Naive B cell (primary cell): ENCODE measurements at places on chromosomes 16 and 17. TPM values are rescaled to one million over a fixed set of nuclear protein-coding genes. Genes with fewer than 3 reads are reported as not detected.

DNA sequence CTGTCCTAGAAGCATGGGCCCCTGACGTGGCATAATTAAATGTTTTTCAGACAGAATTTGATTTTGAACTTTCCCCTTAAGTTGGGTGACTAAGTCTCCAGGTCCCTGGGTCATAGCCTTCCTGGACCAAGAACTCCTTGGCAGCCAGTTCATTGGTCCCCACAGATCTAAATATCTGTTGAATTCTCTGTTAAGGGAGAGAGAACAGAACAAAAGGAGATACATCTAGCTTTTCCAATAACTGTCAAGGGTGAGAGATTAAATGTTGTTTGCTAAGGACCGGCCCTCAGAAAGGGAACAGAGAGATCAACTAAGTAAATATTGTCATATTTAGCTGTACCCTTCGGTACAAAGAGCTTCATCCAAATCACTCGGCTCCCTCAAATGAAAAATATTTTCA is 78.2 kb upstream of the NOL11 start:
- H3K27ac ChIP-seq, result no peak overlapping the region
- H3K36me3 ChIP-seq, result peaks cover 9% of the 10 kb centered on the region
- no peak for DNase-seq
- H3K27me3 ChIP-seq, result no peaks in the 10 kb centered on the region
- H3K4me3 ChIP-seq, result no peak overlapping the region
- no peaks in the 10 kb centered on the region for H3K4me1 ChIP-seq

- peak; percentile 41 for DNase-seq
- H3K27ac ChIP-seq, result peak overlapping the region; percentile 75
- peak overlapping the region; percentile 95 for H3K4me3 ChIP-seq
Measured at GRCh38 chr17:64262198-64262999, 661 bp downstream of the TEX2 start.

DNA sequence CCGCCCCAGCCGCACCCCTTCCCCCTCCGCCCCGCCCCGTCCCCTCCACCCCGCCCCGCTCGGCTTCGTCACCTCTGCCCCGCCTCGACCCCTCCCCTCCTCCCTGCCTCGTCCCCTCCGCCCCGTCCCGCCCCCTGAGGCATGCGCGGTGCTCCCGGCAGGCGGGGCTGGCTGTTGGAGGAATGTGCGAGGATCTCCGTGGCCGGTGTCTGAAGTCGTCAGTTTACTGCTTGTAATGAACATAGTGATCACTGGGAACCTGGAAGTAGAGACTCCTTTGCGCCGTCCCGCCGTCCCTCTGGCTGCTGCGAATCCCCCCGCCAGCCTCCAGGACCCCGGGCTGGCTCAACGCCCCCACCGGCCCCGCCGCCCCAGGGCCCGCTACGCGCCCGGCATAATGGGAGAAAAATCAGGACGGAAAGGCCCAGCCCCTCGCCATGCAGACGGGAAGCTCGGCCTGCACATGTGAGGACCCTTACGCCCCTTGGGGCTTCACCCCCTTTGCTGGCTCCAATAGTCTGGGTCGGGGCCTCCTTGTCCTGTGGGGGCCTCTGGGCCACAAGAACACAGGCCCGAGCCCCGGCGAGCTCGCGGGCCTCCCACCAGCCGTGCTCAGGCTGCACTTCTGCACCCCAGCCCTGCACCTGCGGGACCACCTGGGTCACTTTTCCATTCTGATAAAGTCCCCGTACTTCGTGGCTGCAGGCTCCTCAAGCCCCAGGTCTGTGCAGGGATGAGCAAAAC is 743.1 kb downstream of the KCNJ18 start:
- no peak for DNase-seq
- H3K4me1 ChIP-seq, result no peaks in the 10 kb centered on the region
- no peak overlapping the region for H3K4me3 ChIP-seq
- no peak overlapping the region for H3K27ac ChIP-seq
- H3K27me3 ChIP-seq, result no peaks in the 10 kb centered on the region

GRCh38 chr16:30340621-30341020 is 14.5 kb downstream of the CD2BP2 start:
- H3K4me1 ChIP-seq, result peaks cover 28% of the 10 kb centered on the region
- H3K27me3 ChIP-seq, result no peaks in the 10 kb centered on the region
- DNase-seq, result no peak
- no peak overlapping the region for H3K4me3 ChIP-seq
- H3K36me3 ChIP-seq, result no peaks in the 10 kb centered on the region
- no peak overlapping the region for H3K27ac ChIP-seq

DNA sequence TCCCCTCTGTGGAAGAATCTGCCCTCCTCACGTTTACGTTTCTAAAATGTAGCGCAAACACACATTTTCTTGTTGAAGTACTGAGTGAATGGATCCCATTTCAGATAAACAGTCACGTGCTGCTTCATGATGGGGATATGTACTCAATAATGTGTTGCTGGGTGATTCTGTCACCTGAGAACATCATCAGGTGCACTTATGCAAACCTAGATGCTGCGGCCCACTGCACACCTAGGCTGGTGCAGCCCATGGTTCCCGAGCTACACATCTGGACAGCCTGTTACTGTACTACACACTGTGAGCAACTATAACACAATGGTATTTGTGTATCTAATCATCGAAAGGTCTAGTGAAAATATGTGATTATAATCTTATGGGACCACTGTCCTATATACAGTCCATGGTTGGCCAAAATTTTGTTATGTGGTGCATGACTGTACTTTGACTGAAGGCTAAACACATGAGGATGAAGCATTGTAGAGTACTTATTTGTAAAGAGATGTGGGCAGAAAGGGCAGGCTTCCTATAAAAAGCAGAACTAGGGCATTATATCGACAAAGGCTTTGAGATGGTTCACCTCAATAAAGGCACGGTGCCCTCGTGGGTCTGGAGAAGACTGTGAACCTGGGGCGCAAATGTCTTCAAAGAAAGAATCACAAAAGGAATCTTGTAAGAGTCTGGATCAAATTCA is 26.3 kb downstream of the MARF1 start:
- H3K27me3 ChIP-seq, result no peaks in the 10 kb centered on the region
- H3K4me1 ChIP-seq, result peaks cover 4% of the 10 kb centered on the region
- no peak overlapping the region for H3K4me3 ChIP-seq
- H3K27ac ChIP-seq, result peak overlapping the region; percentile 15
- DNase-seq, result no peak

- no peaks in the 10 kb centered on the region for H3K36me3 ChIP-seq
- H3K27me3 ChIP-seq, result no peaks in the 10 kb centered on the region
- no peak for DNase-seq
- H3K27ac ChIP-seq, result no peak overlapping the region
- H3K4me1 ChIP-seq, result no peaks in the 10 kb centered on the region
Measured at GRCh38 chr16:78515421-78515820, 416.0 kb downstream of the WWOX start.

DNA sequence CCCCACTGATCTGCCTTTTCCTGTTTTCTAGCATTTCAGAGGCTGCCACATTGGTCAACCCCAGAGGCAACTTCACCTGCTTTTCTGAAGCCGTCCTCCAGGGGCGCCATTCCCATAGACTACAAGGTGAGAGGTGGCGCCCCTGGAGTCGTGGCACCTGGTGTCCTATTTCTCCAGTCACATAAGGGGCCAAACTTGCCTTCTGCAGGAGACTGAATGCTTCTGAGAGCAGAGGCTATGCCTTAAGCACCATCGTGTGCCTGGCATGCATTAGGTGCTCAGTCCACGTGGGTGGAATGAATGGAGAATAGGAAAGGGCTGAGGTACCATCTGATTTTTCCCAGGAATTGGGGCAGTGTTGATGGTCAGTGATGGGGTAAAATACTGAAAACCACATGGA is 164.8 kb downstream of the HAPSTR1 start:
- no peaks in the 10 kb centered on the region for H3K36me3 ChIP-seq
- no peak for DNase-seq
- H3K4me3 ChIP-seq, result no peak overlapping the region

GRCh38 chr17:47072886-47073285 is 93.8 kb upstream of the RPRML start:
- no peak for DNase-seq
- no peak overlapping the region for H3K4me3 ChIP-seq
- H3K4me1 ChIP-seq, result peaks cover 8% of the 10 kb centered on the region
- no peaks in the 10 kb centered on the region for H3K36me3 ChIP-seq
- H3K27me3 ChIP-seq, result no peaks in the 10 kb centered on the region
- H3K27ac ChIP-seq, result no peak overlapping the region

GRCh38 chr17:35051183-35051578 is 12.3 kb downstream of the RFFL start:
- peak overlapping the region; percentile 70 for H3K27ac ChIP-seq
- H3K27me3 ChIP-seq, result no peaks in the 10 kb centered on the region
- H3K4me1 ChIP-seq, result peaks cover 50% of the 10 kb centered on the region

DNA sequence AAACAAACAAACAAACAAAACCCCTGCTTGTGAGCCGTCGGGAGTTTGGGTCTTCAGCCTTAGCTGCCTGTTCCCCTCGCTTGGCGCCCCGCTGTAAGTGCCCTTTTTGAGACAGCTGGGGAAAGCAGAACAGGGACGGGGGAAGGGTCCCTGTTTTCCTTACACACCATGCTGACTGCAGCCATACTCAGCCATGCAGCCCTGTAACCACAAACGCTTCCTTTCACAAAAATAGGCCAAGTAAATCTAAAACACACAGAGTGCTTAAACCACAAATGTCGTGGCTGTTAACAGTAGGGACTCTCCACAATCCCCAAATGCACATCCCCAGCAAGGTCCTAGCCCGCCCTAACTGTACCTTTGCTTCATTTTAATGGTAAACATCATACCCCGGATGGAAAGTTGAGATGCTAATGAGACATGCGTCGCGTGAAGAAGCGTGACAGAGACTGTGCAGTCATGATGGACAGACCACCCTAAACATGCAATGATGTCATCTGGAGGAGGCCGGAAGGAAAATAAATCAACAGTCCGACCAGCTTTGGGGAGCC is 129.9 kb downstream of the MGAT5B start:
- peak overlapping the region; percentile 49 for H3K4me3 ChIP-seq
- H3K27me3 ChIP-seq, result no peaks in the 10 kb centered on the region
- H3K27ac ChIP-seq, result peak overlapping the region; percentile 98
- H3K4me1 ChIP-seq, result peaks cover 41% of the 10 kb centered on the region
- no peaks in the 10 kb centered on the region for H3K36me3 ChIP-seq

DNA sequence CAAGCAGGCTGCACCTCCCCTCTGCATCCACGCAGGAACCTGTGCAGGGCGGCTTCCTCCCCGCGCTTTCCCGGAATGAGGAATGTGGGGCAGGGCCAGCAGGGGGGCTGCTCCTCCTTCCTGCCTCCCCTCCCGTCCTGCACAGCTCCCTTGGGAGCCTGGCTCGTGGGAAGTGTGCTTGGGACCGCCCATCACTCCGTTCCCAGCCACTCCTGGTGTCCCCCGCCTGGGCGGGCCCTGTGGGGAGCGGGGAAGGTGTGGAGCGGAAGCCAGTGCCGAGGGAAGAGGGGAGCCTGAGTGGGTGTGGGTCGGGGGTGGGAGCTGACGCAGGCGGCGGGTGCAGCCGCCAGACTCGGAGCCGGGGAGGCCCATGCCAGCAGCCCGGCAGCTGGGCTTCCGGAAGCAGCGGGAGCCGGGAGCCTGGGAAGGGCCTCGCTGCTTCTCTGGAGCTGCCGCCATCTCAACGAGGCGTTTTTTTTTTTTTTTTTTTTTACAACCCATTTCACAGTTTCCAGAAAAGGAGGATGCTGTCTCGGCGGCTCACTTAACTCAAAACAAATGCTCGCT is 24.1 kb downstream of the BAHCC1 start:
- no peaks in the 10 kb centered on the region for H3K27me3 ChIP-seq
- no peaks in the 10 kb centered on the region for H3K4me1 ChIP-seq
- H3K27ac ChIP-seq, result no peak overlapping the region
- no peak overlapping the region for H3K4me3 ChIP-seq
- DNase-seq, result no peak

DNA sequence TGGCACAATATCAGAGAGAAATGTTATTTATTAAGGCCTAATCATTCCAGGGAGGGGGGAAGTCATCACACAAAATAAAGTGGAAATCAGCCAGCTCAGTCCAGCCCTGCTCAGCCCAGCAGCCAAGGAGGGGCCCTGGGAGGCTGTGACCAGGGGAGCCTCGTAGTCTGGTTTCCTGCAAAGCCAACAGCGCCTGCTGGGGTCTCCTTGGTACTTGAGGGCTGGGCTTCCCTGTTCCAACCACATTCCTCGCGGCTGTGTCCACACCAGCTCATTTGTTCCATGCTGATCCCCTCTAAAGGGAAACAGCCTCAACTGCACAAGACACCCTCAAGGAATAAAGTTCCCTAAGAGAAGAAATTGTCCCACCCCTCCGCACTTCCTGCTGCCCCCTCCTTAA is 154.0 kb downstream of the TMEM132E start:
- no peaks in the 10 kb centered on the region for H3K36me3 ChIP-seq
- peaks cover 17% of the 10 kb centered on the region for H3K27me3 ChIP-seq
- no peak overlapping the region for H3K4me3 ChIP-seq
- no peak overlapping the region for H3K27ac ChIP-seq

GRCh38 chr16:56607109-56607618 is 1.2 kb upstream of the MT2A start:
- no peak overlapping the region for H3K27ac ChIP-seq
- peaks cover 46% of the 10 kb centered on the region for H3K4me1 ChIP-seq
- no peaks in the 10 kb centered on the region for H3K36me3 ChIP-seq
- peaks cover 8% of the 10 kb centered on the region for H3K27me3 ChIP-seq
- peak overlapping the region; percentile 92 for H3K4me3 ChIP-seq
- no peak for DNase-seq

DNA sequence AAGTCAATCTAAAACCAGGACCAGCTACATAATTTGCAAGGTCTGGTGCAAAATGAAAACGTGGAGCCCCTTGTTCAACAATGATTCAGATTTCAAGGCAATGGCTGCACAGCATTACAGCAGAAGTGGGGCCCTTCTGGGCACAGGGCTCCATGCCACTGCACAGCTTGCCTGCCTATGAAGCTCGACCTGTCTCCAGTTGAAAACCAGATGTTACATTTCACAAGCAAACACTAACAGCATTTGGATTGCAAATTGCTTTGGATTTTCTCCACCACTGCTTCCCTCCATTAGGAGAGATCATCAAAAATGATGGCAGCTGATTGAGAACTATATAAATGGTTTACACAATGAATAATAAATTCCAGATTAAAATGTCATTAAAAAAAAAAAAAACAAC is 551.4 kb upstream of the ZFHX3 start:
- no peak for DNase-seq
- no peak overlapping the region for H3K4me3 ChIP-seq
- no peaks in the 10 kb centered on the region for H3K36me3 ChIP-seq
- no peak overlapping the region for H3K27ac ChIP-seq

DNA sequence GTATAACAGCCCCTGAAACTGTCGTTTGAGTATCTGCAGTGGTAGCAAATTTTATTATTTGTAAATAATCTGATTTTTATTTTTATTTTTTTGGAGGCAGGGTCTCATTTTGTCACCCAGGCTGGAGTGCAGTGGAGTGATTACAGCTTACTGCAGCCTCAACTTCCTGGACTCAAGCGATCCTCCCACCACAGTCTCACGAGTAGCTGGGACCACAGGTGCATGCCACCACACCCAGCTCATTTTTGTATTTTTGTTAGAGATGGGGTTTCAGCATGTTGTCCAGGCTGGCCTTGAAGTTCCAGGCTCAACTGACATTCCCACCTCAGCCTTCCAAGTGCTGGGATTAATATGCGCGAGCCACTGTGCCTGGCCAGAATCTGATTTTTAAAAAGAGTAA is 2.8 kb downstream of the NDEL1 start:
- no peaks in the 10 kb centered on the region for H3K36me3 ChIP-seq
- no peak for DNase-seq
- H3K4me3 ChIP-seq, result no peak overlapping the region
- peaks cover 69% of the 10 kb centered on the region for H3K4me1 ChIP-seq
- no peaks in the 10 kb centered on the region for H3K27me3 ChIP-seq

The DNAAF8 gene
- polyA plus RNA-seq, result 0.84 TPM

The SLC16A11 gene
- 2.3 TPM for polyA plus RNA-seq

The KCNJ2 gene
- not detected for polyA plus RNA-seq

The RGS9 gene
- polyA plus RNA-seq, result not detected

The TMEM204 gene
- 5.2 TPM for polyA plus RNA-seq
